Stimulated activated CD8-positive, alpha-beta memory T cell treated with anti-CD3 and anti-CD28 coated beads, Interleukin-7, amount 100 ng/mL, for 48 hours (primary cell): ENCODE measurements at places on chromosomes 1 and 21.

DNA sequence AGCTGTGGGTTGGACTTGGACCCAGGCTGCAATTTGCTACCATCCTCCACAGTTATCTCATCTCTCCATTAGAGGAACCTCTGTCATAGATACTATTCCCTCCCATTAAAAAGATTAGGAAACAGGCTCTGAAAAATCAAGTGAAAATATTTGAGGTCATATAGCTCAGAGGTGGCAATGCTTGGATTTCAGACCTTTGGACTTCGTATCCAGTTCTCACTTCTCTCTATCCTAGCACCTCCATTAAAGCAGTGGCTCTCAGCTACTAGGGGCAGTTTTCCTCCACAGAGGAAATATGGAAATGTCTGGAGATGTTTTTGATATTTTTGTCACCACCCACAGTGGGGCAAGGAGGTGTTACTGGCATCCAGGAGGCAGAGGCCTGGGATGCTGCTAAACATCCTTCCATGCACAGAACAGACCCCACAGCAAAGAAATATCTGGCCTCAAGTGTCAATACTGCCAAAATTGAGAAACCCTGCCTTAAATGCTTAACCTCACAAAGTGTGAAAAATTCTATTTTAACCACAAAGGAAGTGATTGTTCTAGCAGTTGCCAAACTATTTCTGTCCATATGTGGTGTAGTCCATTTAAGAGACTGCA is 54.1 kb downstream of the C8A start:
- DNase-seq, result no peak

DNA sequence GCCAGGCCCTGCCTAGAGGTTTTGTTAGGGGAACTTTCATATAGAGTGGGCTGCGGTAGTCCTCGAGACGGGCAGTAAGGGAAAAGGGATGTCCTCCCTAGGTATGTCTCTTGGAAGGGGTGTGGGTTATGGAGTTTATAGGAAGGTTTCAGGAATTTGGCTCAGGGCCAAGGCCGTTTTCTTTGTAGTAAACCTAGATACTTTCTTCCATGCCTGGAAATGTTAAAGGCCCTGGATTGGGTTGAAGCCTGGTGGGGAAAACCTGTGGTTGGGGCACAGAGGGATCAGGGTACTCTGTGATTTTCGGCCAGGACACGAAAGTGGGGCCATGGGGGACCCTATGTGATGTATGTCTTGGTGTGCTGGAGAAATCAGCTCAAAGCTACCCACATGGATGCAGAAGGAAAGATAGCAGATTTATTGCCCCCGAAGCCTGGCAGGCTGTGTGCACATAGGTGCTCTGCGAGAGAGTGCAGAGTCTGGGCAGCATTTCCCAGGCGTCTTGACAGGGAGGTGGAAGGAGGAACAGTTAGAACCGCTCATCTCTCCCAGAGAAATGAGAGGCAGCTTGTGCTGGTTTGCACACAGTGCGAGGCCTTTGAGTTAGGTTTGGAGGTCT is 1.7 kb downstream of the SNAP47 start:
- no peak for DNase-seq

DNA sequence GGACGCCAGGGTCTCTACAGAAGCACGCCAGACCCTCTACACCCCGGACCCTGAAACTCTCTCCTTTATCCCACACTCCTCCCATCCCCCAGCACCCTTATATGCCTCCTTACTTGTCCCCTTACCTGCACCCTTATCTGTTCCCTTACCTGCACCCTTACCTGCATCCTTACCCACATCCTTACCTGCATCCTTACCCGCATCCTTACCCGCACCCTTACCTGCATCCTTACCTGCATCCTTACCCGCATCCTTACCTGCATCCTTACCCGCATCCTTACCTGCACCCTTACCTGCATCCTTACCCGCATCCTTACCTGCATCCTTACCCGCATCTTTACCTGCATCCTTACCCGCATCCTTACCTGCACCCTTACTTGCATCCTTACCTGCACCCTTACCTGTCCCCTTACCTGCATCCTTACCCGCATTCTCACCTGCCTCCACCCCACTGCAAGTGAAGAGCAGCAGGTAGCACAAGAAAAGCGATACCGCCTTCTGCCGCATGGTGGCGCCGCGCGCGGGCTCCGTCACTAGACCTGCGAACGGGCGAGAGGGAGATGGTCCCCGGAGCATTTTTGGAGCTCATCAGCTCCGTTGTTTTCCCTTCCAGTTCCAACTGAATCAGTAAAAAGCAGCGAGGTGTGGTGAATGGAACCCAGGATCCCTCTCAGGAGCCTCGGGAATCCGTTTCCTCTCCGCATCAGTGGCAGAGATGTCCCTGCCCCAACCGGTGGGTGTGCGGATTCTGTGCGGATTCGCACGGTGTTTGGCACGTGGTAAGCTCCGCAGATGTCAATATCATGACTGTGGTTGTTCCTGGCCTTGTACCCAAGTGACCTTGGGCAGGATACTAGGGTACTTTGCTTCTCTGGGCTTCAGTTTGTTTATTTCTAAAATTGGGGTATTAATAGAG is 2.9 kb downstream of the IFI6 start:
- peak; percentile 66 for DNase-seq

DNA sequence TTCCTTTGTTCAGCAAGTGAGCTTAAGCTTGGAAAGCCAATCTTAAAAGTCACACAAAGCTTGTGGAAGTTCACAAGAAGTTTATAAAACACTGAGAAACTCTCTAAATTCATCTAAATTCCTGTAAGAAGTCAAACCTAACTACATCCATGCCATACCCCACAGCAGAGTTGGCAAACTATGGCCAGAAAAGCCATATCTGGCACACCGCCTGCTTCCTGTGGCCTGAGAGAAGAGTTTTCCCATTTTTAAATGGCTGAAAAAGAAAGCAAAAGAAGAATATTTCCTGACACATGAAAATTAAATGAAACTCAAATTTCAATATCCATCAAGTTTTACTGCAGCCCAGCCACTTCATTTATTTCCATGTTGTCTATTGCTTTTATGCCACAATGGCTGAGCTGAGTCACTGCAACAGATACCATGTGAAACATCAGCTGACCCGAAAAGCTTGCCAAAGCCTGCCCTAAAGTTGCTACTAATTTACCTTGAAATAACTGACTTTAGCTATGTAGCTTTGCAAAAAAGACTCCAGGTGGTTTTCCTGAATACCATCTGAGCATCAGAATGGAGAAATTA is 237.1 kb downstream of the SLC45A1 start:
- DNase-seq, result no peak

DNA sequence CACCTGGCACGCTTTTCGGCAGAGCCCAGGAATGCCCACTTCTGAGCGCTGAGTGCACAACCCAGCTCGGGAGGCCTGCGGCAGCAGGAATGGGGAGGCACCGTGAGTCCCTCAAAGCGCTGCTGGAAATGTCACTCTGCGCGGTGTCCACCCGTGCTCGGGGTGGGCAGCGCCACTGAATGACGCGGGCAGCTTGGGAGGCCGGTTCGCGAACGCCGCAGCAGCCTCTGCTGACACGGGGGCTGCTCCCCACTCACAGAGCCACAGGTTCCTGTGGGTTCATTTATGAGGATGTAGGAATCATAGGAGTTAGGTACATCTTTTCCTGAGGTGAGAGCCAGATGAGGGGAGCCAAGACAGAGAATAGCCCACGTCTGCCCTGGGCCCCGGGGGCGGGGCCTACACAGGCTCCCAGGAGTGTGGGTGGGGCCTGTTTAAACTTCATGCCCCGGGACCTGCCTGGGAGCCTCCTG is 146.7 kb upstream of the COL6A1 start:
- DNase-seq, result no peak
